Caudate nucleus (tissue), 63 donors: ENCODE measurements at places on chromosomes 16 and 17.

GRCh38 chr17:27755706-27756466 is 44.4 kb downstream of the NOS2 start:
- DNase-seq: no peak

DNA sequence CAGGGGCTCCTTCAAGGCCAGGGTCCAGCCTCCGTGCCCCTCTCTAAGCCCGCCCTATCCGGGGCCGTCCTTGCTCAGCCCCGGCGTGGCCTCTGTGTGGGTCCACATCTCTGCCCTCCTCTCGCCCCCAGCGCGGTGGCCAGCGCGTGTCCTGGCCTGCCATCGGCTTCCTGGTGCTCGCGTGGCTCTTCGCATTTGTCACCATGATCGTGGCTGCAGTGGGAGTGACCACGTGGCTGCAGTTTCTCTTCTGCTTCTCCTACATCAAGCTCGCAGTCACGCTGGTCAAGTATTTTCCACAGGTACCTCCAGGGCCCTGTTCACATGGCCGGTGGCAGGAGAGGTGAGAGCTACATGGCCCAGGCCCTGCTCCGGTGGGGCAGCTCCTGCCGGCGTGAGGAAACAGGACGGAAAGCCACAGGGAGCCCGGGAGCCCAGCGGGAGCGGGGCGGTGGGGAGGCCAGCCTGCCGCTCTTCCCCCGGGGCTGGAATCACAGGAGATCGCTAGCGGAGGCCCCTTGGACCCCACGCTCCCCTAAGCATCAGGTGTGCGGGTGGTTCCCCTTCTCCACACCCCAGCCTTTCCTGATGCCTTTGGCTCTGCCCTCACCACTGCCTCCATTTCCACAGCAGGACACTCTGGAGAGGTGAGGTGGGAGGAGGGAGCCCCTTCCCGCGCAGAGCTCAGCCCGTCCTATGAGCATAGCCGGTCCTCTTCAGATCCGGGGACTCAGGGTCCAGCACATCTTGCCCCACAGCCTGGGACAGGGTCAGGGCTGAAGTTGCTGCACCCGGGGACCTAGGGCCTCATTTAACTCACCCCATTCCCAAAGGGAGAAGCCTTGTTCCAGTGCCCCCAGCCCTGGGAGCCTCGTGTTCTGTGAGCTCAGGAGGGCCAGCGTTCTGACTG is 10.2 kb downstream of the TAX1BP3 start:
- DNase-seq: no peak

DNA sequence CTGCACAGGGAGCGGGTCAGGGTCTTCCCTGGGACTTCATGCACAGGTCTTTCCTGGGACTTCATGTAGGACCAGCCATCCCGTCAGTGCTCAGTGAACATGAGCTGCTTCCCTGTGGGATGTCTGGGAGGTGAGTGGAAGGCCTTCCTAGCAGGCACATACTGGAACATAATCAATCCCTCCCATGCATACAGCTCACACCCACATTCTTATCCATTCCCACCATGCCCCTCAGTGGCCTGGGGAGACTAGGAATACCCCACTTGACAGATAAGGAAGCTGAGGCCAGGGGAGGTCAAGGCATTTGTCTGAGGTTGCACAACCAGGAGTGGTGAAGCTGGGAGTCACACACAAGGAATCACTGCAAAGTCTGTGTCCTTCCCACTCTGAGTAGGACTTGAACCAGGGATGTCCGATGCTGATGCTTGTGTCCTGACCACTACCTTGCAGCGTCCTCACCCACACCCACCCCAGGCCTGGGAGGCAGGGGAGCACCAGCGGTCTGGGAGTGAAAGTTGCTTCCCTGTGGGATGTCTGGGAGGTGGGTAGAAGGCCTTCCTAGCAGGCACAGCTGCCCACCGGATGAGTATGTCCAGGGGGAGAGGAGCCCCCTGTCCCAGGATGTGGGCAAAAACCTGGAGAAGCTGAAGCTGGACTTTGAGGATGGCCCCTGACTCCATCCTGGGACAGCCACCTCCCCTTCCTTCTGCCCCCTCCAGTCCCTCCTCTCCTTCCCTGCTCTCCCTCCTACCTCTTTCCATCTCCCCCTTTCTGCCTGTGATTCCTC is 1.0 kb upstream of the NLRC5 start:
- DNase-seq: no peak

GRCh38 chr17:601244-601925 is 113.3 kb downstream of the VPS53 start:
- no peak for DNase-seq

DNA sequence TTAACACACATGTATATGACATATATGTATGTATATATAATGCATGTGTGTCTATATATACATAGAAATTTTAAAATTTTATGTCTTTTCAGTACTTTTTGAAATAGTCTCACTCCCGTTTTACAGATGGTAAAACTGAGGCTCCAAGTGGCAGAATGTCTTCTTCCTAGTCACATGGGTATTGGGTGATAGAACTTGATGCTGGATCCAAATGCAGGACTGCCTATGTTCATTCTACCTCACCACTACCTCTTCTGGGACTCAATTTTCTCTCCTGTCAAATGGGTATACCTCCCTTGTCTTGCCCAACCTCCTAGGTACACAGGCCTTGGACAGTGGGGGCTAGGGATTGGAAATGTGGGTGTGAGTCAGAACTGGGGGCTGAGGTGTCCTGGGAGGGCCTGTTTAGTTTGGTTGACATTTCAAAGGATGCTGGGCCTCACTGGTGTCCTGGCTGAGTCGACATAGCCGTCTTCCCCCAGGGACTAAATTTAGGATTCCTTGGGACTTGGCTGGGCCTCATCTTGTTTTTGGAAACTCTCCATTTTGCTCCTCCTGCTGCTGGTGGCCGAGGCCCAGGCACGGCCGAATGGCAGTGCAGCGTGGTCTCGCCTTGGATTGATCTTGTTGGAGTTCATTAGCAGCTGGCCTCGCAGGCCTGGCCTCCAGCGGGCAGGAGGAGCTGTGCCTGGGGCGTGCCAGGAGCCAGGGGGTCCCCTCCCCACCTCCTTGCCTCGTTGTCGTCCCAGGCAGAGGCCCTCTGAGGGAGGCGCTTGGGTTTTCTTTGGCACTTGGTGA is 25.9 kb downstream of the NKD1 start:
- DNase-seq: no peak

DNA sequence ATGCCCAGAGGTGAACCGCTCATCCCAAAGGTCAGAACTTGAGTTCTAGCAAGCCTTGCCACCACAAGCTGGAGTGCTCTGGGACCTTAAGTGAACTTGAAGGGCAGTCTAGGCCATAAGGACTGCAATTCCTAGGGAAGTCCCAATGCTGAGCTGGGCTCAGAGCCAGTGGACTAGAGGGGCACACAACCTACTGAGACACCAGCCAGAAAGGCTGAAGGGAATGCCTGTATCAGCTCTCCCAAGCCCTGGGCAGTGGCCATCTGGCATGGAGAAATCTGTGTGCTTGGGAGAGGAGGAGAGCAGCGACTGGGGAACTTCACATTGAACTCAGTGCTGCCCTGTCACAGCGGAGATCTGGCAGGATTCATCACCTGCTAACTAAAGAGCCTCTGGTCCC is 201.3 kb downstream of the CEP112 start:
- no peak for DNase-seq

DNA sequence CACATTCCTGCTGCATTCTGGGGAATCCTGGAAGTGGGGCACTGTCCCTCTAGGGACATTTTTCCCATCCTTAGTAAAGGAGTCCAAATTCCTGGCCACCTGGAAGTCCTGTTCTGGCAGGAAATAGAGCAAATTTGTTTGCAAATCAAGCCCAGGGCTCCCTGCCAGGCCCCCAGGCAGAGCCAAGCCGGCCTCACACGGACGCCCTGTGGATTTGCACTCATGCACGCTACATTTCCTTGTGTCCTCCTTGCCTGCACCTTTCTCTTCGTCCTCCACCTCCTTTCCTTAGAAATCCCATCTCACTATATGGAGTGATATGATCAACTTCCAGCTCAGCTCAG is 7.0 kb upstream of the CALB2 start:
- no peak for DNase-seq

GRCh38 chr17:9661027-9661426 is 15.7 kb downstream of the USP43 start:
- no peak for DNase-seq

DNA sequence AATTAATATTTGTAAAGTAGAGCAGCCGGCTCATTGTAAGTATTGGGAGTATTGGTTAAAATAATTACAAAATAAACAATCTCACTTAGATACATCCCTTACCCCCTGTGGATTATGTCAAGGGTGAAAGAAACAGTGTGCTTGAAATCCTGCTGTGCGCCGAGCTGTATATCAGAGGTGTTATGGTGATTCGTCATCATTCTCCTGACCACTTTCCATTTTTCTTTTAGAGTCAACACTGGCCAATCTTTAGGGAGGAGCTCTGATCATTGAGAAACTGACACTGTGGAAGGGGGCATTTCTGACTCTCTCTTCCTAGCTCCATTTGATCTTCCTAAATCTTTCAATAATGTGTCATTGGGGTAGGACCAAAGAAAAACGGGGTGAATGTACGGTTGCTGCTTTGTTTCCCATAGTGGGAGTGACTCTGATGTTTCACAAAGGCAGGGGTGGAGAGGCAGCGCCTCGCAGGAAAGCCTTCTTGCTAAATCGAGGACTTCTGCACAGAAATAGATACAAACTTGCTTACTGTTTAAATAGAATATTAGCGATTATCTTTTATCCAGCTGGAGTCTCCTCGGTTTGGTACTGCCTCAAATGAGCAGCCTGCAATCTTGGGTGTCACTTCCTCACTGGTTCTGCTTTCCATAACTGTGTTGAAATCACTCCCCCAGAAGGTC is 123.4 kb downstream of the PRKCB start:
- DNase-seq: no peak

DNA sequence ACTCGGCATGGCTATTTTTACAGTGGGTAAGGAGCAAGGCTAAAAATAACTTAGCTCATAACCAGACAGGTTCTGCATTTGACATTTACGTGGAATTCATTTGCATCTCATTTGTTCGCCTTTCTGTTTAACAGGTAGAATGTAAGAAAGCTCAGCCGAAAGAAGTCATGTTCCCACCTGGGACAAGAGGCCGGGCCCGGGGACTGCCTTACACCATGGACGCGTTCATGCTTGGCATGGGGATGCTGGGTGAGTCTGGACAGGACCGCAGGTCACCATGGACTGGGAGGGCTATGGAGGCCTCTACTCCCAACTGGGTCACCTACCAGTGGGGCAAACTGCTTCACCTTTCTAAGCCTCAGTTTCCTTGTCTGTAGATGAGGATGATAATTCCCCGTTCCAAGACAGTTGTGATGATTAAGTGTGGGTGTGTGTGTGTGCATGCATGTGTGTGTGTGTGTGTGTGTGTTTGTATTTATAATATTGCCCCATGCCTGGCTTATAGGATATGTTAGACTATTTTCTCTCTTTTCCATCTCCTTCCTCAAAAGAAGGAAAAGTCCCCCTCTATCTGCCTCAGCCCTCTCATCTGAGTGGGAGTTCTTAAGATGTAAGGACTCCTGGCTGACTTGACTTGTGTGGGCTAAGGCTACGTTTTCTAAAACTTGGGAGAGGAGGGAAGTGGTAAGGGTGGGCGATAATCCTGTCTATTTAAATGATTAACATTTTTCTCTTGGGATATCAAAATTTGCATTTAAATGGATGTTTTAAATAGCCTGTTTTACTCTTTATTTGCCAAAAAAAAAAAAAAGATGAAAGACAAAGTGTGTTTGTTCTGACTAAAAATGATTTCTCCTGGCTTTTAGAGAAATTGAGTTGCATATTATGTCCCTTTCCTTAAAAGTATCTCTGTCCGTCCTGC is 129.0 kb downstream of the CCDC182 start:
- no peak for DNase-seq

DNA sequence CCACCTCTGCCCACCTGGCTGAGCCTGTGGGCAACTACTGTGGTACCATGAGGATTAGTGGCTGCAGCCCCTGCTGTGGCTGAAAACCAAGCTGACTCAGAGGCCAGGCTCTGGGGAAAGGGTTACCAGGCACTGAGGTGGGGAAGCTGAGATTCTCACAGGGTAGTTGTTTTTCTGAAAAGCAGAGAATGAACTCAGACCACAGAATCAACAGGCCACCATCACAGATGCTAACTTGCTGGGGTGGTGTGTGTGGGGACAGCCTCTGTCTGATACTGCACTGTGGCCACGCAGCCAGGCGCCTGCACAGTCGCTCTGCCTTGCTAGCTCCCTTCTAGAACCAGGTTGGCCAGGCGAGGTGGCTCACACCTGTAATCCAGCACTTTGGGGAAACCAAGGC is 28.8 kb downstream of the NPLOC4 start:
- no peak for DNase-seq

GRCh38 chr17:58252141-58252540 is 13.8 kb downstream of the LPO start:
- no peak for DNase-seq

- no peak for DNase-seq
Measured at GRCh38 chr16:68113765-68114240, 28.6 kb downstream of the NFATC3 start.

DNA sequence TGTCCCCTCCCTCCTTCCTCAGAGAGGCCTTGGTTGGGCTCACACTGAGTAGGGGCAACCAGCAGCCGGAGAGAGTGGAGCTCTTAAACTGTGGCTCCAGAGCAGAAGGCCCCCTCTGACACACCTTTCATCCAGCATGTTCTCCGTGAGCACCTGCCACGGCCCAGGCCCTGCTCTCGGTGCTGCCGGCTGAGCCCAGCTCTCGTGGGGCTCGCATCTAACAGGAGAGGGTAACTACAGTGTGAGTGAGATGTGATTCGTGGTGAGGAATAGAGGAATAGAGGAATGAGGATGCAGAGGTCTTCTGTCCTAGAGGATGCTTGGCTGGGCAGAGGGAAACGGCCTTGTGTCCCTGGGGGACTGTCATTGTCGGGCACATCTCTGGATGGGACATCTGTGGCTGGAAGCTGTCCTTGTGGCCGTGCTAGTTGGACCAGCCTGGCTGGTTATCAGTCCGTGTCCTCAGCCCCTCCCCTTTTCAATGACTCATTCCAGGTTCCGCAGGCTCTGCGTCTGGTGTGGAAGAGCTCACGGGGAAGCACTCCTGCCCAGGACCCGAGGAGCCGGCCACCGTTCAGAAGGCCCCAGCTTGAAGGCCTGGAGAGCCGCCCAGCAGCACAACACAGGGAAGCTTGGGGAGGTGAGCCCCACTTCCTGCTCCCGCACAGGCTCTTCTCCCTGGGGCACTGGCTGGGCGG is 11.9 kb upstream of the DNASE1 start:
- no peak for DNase-seq

DNA sequence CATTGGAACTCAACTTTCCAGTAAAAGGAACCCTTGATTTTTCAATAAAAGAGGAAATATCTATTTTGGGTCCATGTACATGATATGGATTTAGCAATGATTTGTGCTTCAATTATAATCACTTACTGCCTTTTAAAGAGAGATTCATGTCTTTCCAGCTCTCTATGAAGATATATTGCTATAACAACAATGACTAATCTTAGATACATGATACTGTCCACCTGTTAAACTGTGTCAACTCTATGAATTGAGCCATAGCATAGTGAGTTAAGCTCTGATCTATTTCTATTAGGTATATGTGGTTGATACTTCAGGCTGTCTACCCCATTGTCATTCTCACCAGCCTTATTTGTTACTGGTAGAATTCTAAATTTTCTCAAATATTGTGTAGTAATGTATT is 15.0 kb upstream of the MPHOSPH6 start:
- no peak for DNase-seq
